NCI-H1105 (cell line): ENCODE measurements at places on chromosomes 5 and 9.
A peak's percentile ranks its signal among the peaks of the same experiment; 100 is the strongest.

GRCh38 chr5:130333089-130333488, 428.8 kb downstream of the CHSY3 start:
- no peak for DNase-seq

GRCh38 chr9:127098916-127099553, 23.4 kb downstream of the ANGPTL2 start:
- no peak for DNase-seq

- no peak for DNase-seq
Observed at GRCh38 chr5:133265257-133265656, 213.4 kb downstream of the HSPA4 start.

- peak; percentile 10 for DNase-seq
Observed at GRCh38 chr9:26524267-26524666, 368.3 kb downstream of the CAAP1 start.

GRCh38 chr9:129182625-129183494, 4.8 kb upstream of the IER5L start:
- DNase-seq: no peak

- no peak for DNase-seq
Observed at GRCh38 chr5:148933903-148934432, 107.6 kb downstream of the ADRB2 start.

DNA sequence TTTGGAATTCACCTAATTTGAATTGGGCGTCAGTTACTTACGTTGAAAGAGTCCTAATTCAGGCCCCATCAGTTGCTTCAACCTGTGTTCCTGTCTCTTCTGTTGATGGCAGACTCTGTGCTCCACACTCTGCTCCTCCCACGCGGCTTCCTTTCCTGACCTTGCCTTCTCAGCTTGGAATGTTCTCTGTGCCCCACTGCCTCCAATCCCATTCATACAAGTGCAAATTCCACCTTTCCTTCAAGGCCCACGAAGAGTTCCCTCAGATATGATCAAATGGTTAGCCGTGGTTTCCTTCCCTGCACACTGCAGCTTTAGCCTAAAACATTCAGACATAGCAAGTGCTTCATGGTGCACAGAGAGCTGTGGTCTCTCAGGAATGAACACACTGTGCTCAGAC, 65.7 kb downstream of the SREK1 start:
- no peak for DNase-seq

DNA sequence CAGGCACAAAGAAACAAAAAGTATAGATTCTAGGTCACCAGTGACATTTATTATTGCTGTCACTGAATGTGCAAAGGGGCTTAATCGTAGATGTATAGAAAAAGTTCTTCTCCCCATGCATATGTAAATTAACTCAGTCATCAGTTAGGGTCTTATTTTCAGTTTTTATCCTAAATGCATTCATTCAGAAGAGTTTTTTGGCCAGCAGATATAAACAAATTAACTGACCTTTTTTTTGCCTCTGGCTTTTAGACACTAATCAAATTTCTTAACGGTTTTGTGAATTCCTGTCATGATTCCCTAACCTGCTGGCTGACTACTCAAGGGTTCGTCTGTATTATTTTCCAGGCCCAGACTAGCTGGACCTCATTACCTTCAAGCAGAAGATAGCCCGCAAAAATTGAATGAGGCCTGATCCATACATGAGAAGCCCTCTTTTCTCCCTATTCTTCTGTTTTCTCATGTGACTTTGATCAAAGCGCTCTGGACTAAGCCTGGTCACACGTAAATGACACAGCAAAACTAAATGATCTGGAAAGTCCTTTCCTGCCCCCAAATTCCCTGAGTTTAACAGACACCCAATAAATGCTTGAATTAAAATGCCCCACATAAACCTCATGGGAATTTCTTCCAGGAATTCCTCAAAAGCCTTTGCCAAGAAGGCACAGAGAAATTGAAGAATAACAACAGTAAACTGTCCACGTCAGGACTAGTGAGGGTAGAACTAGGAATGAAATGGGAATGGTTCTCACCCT, 83.7 kb downstream of the MYO10 start:
- DNase-seq: no peak

DNA sequence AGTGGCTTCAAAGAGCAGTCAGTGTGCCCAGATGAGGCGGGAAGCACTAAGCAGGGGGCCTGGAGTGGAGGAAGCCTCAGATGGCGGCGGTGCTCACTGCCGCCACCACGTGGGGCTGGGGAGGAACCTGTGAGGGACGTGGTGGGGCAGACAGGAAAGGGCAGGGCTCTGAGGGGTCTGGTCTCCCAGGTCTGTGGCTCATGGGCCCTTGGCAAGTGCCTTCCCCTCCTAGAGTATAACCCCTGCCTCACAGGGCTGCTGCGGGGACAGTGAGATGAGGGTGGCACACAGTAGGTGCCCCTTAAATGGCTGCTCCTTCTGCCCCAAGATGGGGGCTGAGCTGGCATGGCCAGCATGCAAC, 26.6 kb downstream of the NR5A1 start:
- DNase-seq: no peak

DNA sequence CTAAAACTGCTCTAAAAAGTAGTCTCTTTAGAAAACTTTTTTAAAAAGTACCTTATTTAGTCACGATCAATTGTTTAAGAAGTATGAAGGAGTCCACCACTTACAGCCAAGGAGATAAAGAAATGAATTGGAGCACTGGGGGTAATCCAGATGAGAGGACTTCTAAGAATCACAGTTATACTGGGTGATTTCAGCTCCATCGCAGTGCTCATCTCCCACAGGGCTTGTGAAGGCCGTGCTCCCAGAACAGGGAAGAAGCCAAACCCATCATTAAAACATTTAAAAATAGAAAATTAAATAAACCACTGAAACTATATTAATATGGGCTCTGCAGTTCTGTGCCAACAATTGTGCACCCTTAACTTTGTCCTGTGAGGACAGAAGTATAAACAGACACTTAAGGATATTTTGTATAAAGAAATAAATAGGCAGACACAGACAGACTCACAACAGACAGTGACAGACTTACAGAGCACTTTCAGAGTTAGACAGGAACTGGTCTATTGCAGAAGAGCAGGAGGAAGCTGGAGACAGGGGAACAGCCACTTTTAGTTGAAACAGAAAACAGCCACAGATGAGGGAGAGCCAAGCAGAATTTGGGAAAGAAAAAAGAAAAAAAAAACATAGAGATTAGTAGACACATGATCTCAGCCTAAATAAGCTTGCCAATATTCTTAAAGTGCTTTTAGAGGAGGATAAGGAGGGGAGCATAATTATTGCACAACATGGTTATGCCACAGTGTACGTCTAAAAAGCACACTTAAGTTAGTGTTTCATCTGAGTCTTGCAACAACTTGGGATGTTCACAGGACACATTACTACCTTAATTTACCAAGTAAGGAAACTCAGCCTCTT, 81.8 kb downstream of the FBXO38 start:
- no peak for DNase-seq

GRCh38 chr5:173629628-173630027, 13.2 kb upstream of the BOD1 start:
- DNase-seq: no peak

DNA sequence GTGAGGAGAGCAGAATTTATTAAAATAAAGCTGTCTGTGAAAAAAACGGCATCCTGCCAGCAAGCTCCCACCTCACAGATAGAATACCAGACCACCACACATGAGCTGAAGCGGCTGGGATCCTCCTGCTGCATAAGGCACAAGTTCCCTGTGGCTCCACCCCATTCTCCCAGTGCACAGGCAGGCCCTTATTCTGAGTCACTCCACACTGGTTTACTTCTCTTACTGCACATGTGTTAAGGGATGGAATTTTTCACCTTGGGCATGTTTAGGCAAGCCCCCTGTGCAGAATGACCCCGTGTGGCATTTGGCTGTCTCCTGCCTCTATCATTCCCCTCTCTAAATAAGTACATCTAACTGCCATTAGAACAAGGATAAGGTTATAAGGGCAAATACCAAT, 115.0 kb upstream of the ELAVL2 start:
- no peak for DNase-seq

DNA sequence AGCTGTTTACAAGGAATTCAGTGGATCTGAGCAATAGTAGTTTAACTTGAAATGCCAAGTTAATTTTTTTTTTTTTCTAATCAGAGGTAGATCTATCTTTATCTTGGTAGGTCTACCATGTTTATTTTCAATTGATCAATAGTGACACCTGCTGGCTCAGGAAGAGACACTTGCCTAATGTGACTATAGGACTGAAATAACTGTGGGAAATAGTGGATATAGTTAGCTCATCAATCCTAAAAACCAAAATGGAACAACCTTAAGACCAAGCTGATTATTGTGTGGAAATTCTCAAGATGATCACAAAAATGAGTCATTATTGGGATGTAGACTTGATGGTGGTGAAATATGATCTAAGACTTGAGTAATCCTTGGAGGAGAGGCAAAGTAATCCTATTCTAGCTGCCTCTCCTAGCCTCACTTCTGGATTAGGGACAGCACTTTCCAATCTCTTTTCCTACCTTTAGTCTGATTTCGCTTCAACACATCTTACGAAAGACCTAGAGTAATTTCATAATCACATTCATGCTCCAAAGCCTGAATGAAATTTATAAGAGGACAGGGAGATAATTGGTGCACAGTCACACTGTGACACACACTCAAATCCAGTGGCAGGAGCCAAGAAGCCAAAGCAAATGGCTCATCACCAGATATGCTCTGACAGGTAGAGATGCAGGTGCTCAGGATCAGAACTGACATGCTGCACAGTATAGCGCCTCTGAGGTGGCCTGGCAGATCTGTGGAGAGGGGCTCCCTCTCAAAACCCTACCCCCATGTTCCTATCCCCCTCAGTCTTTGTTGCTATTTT, 156.3 kb downstream of the HMHB1 start:
- peak; percentile 15 for DNase-seq

DNA sequence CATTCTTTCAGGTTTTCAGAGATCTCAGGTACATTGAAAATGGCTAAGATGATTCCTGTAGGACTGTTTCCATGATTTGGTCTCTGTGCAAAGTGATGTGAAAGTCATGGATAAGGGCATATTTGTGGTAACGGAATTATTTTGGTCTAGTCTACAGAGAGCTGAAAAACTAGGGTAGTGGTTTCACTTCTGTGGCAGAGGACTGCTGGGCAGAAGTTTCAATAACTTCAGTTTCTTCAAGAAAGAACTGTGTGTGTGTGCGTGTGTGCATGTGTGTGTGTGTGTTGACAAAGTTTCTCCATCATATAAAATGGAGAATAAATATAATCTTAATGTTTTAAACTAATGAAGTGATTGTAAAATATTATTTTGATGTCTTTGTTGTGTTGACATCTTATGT, 4.3 kb downstream of the CNOT8 start:
- DNase-seq: no peak

DNA sequence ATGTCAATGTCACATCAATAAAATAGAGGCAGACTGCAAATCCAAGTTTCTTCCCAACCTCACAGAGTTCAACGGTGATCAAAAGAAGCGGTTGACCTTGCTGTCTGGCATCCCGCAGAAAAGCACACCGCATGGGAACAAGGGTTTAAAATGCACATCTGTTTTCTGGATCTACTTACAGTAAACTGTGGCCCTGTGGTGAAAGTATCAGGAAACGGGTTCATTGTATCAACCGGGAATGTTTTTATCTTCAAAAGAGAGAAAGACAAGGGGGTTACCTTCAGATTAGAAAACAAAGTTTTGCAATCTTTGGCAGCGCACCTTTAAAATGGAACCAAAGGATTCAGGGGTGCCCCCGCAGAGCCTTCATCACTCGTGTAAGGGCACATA, 15.5 kb upstream of the FRRS1L start:
- DNase-seq: no peak

DNA sequence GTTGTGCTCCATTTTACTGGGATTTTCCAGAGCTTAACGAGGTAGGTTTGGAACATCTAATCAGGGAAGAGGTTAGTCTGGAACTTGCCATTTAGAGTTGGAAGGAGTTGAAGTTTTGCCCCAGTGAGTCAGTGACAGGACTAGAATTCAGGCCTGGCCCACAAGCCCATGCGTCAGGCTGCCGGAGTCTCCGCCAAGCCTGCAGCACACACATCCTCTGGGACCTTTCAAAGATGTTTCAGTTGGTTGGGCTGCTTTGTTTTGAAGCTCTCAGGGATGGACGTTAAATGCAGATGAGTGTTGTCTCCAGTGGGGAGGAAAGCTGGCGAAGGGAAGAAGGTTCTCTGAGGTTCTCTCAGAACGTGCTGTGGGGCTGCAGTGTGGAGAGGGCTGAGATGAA, 147.0 kb downstream of the PSAT1 start:
- DNase-seq: no peak

DNA sequence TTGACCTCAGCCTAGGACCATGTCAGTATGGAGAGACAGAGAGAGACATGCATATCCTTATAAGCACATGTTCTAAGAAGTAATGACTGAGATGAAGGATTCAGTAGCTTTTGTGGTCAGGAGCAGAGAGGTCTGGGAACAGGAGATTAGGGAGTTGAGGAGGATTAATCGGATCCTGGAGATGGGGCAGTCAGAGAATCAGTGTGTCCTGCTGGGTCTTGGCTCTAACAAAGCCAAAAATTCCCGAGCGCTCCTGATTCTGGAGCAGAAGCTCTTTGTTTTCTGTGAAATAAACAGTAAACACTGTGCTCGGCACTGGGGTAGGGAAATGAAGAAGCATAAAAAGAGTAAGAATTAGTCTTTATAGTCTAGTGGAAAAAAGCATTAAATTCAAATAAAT, 520.0 kb upstream of the CLINT1 start:
- DNase-seq: no peak
